ENCODE measurements at places on chromosomes 13 and 19.

DNA sequence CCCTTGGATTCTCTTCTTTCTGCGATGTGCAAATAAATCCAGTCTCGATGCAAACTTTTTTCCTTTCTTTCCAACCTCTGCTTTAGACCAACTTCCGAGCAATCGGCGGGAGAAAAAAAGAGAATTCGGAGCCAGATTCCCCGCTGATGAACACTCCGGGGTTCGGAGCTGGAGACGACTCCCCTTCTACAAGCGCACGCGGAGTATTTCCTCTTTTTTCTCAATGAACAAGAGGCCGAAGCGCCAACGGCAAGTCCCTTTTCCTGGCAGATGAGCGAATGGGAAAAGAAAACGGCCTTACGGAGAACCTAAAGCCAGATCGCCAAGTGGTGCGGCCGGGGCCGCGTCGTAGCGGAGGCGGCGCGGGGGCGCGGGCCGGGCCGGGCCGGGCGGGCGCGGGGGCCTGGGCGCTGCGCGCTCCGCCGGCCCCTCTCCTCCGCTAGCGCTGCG lies 250 bp downstream of the SPRY2 start:
- peak; percentile 53 for DNase-seq

GRCh38 chr13:98846521-98846920 lies 94.0 kb upstream of the SLC15A1 start:
- no peak for DNase-seq

GRCh38 chr19:31285744-31286143 lies 63.5 kb downstream of the TSHZ3 start:
- DNase-seq, result no peak

GRCh38 chr13:38947054-38947453 lies 43.6 kb downstream of the STOML3 start:
- no peak for DNase-seq

DNA sequence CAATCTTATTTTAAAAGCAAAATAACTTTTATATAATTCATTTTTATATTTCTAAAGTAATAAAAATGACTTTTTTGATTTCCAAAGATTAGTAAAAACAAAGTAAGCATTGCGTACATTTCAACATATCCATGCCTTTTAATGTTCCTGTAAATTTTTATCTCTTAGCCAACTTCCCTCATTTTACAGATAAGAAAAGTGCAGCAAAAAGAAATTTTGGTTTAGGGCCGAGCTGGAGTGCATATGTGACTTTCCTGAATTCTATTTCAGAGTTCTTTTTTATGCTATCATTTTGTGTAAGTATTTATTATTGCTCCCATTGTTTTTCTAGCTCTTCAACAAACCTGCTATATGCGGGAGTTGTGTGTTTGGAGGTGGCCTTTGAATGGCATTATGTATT lies 195.3 kb downstream of the NHLRC3 start:
- no peak for DNase-seq

DNA sequence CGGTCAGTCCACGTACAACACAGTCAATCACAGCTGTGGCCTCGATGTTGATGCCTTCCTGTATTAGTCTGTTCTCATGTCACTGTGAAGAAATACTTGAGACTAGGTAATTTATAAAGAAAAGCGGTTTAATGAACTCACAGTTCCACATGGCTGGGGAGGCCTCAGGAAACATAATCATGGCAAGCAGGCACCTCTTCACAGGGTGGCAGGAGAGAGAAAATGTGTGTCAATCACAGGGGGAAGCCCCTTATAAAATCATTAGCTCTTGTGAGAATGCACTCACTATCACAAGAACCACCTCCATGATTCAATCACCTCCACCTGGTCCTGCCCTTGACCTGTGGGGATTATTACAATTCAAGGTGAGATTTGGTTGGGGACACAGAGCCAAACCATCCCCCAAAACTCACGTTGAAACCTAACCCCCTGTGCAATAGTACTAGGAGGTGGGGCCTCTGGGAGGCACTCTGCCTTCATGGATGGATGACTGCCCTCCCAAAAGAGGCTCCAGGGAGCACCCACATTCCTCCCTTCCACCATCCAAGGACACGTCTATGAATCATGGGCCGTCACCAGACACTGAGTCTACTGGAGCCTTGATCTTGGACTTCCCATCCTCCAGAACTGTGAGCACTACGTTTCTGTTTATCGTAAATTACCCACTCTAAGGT lies 2.3 kb upstream of the PROZ start:
- no peak for DNase-seq

DNA sequence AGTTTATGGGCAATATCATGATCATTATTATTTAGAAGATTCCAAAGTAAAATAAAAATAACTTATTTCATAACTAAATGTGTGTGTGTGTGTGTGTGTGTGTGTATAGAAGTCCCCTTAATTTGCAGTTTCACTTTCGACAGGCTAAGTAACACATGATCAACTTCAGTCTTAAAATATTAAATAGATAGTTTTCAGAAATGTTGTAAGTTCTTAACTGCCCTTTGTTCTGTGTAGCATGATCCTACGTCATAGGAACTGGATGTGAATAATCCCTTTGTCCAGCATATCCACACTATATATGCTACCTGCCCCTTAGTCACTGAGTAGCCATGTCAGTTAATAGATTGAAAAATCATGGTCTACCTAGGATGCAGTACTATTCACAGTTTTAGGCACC lies 1863.5 kb upstream of the PCDH20 start:
- no peak for DNase-seq

- no peak for DNase-seq
These were observed 1241.1 kb downstream of the UQCRFS1 start for GRCh38 chr19:27971869-27972268.

- no peak for DNase-seq
These were observed 2.1 kb upstream of the RCBTB2 start for GRCh38 chr13:48534911-48535501.

- DNase-seq, result no peak
These were observed 19.9 kb upstream of the DHRS12 start for GRCh38 chr13:51823863-51824262.

DNA sequence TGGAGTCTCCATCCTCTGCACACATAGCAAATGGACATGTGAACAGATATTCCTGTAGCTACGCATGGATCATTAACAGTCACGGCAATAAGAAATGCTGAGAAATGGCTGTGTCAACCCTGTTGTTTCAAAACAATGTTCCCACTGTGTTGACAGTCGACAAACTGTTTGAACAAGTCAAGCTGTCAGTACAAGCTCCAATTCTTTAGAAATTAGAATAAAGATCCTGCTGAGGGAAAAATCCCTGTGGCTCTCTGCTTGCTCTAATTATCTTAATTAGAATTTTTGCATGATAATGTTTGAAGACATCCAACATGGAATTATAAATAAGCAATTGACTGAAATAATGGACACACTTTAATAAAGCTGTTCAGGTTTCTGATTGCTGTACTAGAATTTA lies 37.9 kb upstream of the CPB2 start:
- peak; percentile 84 for DNase-seq

DNA sequence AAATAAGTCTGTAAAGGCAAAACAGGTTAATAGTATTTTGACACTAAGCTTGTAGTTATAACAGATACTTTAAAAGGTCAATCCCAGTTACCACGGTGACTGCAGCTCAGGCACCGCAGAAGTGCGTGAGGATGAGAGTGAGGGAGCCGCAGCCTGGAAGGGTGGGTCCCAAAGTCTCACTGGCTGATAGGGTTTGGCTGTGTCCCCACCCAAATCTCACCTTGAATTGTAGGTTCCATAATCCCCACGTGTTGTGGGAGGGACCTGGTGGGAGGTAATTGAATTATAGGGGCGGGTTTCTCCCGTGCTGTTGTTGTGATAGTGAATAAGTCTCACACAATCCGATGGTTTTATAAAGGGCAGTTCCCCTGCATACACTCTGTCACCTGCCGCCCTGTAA lies 40.0 kb upstream of the GAS6 start:
- DNase-seq, result no peak

- DNase-seq, result no peak
These were observed 206.1 kb downstream of the DNAJC15 start for GRCh38 chr13:43229506-43229905.

Data from NCI-H748 treated with DMSO at 0.1 percent for 48 hours (cell line).